Sigmoid colon (tissue), 7 donors: ENCODE measurements at places on chromosomes 3 and 15.

DNA sequence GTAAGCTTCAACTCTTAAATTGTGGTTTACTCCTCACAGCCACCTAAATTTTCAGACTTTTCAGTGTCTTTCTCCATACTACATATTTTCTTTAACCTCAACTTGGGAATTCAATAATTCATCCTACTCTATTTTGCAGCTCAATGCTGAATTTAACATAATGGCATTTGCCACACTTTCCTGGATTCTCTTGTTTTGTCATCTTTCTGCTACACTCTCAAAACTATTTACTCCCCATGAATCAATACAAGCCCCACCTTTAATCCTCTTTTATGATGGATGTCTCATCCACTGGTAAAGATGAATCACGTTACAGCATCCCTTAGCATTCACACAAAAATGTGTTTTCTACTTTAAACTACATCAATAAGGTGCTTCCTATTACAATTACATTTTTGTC lies 19.6 kb upstream of the CHMP2B start:
- no peak overlapping the region for H3K27ac ChIP-seq
- H3K36me3 ChIP-seq = no peaks in the 10 kb centered on the region
- no peak overlapping the region for H3K4me3 ChIP-seq
- H3K27me3 ChIP-seq = no peaks in the 10 kb centered on the region
- no peak for DNase-seq
- H3K4me1 ChIP-seq = no peaks in the 10 kb centered on the region

DNA sequence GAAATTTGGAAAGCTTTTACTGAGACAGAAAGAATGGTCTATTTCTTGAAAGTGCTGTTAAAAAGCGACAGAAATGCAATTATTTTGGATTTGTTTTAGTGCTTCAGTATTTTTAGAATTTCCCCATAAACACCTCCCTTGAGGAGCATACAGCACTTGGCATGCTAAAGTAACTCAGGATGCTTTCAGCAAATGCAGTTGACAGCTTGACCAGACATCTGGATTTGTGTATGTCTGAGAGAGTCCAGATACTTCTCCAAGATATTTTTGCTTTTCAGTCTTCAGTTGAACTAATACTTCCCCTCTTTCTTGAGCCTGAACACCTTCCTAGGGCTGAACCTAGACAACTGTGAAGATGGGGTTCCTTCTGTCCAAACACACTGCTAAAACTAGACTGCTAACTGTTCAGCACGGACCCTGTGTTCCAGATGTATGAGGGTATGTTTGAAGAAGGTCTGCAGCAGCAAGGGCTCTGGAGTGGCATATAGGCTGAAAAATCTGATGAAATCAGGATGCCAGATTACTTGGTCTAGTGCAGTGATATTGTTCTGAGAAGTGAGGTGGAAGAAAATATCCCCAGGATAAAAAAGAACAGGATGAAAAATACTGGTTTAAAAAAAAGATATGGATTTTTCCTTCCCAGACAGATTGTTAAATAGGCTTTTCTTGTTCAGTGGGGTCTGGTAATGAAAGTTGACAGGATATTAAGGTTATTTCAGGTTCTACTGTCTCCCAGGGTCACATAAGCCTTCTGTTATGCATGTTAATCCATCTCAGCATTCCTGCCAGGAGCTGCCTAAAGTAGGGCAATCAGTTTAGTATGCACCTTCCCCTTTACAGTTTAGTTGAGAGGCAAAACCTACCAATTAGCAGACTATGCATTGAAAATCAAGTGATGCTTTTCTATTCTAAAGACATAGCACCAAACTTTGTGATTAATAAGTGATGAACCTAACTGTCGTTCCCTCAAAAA lies 516.9 kb upstream of the TBL1XR1 start:
- no peak overlapping the region for H3K4me3 ChIP-seq
- H3K27ac ChIP-seq = peak overlapping the region; percentile 26
- no peaks in the 10 kb centered on the region for H3K36me3 ChIP-seq
- DNase-seq = no peak
- H3K4me1 ChIP-seq = peaks cover 40% of the 10 kb centered on the region

DNA sequence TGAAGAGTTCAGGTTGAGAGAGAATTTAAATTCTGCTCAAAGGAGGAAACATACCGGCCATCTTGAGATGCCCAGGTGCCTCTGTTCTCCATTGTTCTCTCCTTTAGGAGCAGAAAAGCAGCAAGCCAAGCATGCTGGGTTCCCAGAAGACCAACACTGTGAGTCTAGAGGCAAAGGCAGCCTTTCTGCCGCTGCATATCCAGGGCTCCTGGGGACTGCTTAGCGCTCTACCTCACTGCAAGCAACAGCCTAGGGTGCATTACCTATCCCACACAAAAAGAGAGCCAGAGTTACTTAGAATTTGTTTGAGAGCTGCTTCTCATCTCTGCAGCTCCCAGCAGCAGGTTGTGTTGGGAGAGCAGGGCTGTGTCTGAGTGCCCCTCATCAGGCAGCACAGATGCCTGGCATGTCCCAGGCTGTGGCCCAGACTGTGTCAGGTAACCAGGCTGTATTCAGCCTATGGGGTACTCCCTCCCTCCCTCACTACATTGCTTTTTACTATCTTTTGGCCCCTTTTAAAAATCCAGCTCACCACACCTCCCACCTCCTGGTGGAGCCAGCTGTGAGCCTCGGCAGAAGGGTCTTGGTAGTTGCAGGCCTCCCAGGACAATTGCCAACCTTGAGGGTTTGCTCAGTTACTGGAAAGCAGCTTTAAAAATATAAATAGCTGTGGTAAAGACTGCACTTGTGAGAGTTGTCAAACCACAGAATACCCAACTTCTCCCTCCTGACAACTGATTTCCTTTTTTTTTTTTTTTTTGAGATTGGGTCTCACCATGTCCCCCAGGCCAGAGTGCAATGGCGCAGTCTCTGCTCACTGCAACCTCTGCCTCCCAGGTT lies 30.2 kb downstream of the BCL2L10 start:
- DNase-seq = no peak
- H3K27ac ChIP-seq = no peak overlapping the region
- H3K4me1 ChIP-seq = no peaks in the 10 kb centered on the region
- H3K27me3 ChIP-seq = no peaks in the 10 kb centered on the region
- no peak overlapping the region for H3K4me3 ChIP-seq

- no peak overlapping the region for H3K4me3 ChIP-seq
- H3K27me3 ChIP-seq = no peaks in the 10 kb centered on the region
- no peaks in the 10 kb centered on the region for H3K4me1 ChIP-seq
- peak; percentile 94 for DNase-seq
Measured at GRCh38 chr15:57609805-57610529, 18.3 kb downstream of the MYZAP start.

DNA sequence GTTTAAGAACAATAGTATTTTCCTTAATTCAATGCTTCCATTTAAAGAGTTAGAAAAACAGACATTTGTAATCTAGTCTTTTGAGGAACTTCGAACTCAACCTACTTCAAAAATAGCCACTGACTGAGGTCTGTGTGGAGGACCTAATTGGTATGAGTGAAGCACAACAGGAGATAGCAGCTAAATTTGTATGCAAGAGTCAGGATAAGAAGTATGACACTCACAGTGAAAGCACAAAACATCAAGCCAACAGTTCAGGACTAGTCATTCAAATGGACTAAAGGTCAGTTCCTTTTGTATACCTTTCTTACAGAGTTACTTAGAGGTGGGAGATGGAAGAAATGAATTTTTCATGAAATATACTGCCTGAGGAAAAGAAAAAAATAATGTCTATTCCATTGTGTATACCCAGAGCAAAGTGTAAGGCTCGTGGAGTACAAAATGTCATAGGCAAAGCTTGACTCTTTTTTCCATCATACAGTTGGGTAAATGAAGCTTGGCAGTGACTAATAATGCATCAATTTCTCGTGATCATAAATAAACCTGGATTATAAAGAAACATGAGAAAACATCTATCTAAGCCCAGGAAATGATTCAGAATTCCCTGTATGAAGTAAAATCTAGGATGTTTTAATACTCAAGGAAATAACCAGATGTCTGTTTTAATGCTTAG lies 1005.2 kb upstream of the CADM2 start:
- H3K36me3 ChIP-seq = no peaks in the 10 kb centered on the region
- DNase-seq = no peak
- no peak overlapping the region for H3K4me3 ChIP-seq
- H3K4me1 ChIP-seq = no peaks in the 10 kb centered on the region

DNA sequence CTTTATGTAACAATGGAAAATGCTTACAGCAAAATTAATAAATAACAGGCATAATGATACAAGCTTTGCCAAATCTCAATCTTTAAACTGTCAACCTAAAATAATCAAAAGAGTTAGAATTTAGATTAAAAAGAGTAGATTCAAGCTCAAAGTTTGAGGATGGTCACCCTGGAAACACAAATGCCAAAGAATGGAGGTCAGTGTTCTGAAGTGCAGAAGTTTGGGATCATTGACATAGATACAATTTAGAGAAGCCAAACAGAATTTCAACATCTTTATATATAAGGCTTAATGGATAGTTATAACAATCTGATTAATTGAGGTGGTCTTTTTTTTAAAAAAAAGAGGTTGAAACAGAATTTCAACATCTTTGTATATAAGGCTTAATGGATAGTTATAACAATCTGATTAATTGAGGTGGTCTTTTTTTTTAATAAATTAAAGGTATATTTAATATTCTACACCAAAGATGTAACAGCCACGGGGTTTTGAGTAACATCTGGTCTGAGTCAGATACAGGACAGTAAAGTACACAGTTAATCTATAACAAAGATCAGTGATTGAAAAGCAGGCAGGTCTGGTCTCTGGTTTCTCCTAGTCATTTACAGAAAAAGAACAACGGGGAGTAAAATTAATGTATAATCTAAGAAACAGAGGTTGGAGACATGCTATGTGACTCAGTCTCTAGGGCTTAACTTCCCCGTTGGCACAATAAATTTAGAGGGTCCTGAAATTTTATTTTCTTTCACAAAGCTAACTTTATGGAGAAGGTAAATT lies 490.7 kb downstream of the GBE1 start:
- DNase-seq = no peak
- no peaks in the 10 kb centered on the region for H3K4me1 ChIP-seq
- H3K4me3 ChIP-seq = no peak overlapping the region
